ENCODE measurements at places on chromosomes 11 and 22. TPM values are rescaled to one million over a fixed set of nuclear protein-coding genes. Genes with fewer than 3 reads are reported as not detected.

The KCTD17 gene
- total RNA-seq = 22.1 TPM

The ASRGL1 gene
- total RNA-seq = 1.5 TPM

The UBASH3B gene
- 24.2 TPM for total RNA-seq

The SOX10 gene
- total RNA-seq = not detected

The MALAT1 gene
- 9,504 TPM for total RNA-seq

The IZUMO1R gene
- total RNA-seq = 0.50 TPM

The E2F8 gene
- total RNA-seq = 0.79 TPM

The OR51L1 gene
- total RNA-seq = not detected

The TRIM48 gene
- total RNA-seq = not detected

The MS4A6A gene
- not detected for total RNA-seq

The MYRF gene
- 0.44 TPM for total RNA-seq

The CKAP5 gene
- 72.9 TPM for total RNA-seq

The OR4C6 gene
- total RNA-seq = not detected

The ISX gene
- total RNA-seq = not detected

Data from aortic smooth muscle cell (primary cell).